Activated naive CD8-positive, alpha-beta T cell treated with anti-CD3 and anti-CD28 coated beads, Interleukin-2, amount 50 U/mL, for 16 hours (primary cell): ENCODE measurements at places on chromosomes 2 and 18.
A peak's percentile ranks its signal among the peaks of the same experiment; 100 is the strongest.

DNA sequence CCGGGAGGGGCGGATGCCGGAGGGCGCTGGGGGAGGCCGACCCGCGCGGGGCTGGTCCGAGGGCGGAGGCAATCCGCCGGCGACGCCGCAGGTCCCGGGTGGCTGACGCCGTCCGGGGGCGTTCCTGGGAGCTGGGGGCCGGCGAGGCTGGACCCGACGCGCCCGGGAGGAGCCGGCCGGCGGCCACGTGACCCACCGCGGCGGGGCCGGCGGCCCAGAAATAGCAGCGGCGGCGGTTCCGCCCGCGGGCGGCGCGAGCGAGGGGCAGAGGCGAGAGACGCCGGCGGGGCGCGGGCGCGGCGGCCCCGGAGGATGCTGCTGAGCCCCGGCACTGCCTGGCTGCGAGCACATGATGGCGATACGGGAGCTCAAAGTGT is at the start of gene RAB31:
TSS of gene RAB31 (plus strand) at position 245 of the 377 bp plus-strand sequence. CDS start at position 350, 105 bp downstream.
- DNase-seq = no peak

DNA sequence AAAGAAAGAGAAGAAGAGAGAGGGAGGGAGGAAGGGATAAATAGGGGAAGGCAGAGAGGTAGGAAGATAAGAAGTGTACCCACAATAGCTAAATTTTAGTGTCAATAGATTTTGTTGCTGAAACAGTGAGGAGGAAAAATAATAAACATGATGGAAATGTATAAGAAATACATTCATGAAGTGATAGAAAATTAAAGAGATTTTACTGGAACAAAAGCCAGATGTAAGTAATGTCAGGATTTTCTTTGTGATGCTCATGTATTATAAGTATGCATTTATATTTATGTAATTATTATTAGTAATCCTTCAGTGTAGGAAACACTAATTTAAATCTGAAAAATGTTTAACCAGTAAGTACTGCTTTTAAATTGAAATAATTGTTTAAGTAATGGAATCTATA is 1125.2 kb upstream of the FANCL start:
- no peak for DNase-seq

GRCh38 chr2:199979832-199980628 is 24.6 kb downstream of the MAIP1 start:
- DNase-seq = peak; percentile 51

GRCh38 chr2:6831229-6831628 is 34.5 kb downstream of the CMPK2 start:
- DNase-seq = no peak

DNA sequence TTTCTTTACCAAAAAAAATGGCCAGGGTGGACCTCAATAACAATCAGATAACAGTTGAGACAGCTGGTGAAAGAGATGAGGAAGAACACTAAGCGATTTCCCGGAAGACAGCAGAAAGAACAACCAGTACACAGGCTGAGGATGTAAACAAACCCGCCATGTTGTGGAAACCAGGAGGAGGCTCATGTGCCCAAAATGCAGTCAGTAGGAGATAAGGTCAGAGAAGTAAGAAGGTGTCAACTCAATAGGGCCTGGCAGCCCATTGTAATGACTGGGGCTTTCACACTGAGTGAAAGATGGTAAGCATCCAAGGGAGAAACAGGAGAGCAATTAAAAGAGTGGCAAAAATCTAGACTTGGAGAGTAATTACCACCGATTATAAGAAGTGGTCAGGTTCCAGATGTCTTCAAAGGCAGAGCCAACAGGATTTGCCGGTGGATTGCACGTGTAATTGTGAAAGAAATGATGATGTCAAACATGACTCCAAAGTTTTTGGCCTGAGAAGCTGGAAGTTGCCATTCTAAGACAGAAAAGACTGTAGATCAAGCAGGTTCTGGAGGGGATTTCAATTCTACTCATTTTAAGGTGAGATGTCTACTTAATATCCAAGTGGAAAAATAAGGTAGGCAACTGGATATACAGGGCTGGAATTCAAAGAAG is 77.7 kb upstream of the CYP1B1 start:
- DNase-seq = no peak

DNA sequence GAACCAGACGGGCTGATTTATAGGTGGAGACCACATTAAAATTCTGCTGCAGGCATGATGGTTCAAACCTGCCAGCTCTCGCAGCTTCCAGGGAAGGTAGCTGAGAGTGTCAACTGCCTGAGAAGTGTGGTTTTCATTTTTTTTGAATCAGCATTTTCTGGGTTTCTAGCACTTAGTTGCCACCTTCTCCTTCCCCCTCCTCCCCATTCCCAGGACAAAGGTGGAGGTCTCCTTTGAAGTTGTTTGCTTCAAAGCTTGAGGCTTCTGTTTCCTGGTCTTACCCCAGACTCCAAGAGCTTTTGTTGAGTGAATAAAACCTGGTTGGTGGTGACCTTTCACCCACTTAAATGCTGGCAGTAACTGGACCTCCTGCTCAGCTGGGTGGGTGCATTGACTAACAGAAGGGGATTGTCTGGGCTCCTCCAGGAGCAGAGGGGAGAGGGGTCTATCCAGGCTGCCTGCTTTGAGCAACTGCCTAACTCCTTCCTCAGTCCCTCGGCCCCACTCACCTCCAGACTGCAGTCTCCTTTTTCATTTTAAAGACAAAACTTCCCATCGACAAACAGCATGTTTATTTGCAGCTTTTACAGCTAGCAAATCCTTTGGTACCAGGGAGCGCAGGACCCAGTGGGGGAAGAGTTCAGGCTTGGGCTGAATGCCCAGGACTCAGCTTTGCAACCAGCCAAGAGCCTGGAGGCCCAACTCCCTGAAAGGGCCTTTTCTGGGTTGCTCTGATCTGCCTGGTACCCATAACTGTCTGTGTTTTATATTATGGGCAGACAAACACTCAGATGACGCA is 3.5 kb downstream of the RHOB start:
- no peak for DNase-seq

DNA sequence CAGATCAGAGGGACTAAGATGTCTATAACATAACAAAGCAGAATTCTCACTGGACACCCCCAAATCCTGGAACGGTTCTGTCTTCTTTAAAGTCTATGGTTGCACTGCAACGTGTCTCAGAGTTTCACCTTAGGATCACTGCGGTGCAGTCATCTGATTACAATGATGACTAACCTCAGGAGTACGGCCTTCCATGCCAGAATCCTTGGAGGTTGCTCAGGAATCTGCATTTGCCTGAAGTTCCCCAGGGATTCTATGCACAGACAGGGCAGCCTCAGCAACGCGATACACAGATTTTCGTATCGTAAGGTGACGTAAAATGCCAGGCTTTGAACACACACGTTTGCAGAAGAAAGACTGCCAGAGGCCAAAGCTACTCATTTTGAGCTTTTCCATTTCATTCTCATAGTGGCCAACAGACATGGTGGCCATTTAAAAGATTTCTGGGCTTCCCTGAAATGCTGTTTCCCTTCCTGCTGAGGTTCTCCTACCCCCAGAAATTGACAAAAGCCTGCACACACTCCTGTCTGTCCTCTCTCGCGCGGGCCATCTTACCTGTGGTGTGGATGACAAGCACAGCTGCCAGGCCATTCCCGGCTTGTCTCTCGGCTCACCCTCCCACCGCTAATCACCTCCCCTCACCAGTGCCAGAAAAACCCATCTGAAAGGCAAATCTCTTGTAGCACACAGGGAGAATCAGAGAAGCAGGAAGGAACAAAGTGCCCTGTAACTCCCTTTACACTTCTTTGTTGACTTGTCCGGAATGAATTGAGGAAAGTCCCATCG is 148.8 kb downstream of the ACKR3 start:
- DNase-seq = no peak

DNA sequence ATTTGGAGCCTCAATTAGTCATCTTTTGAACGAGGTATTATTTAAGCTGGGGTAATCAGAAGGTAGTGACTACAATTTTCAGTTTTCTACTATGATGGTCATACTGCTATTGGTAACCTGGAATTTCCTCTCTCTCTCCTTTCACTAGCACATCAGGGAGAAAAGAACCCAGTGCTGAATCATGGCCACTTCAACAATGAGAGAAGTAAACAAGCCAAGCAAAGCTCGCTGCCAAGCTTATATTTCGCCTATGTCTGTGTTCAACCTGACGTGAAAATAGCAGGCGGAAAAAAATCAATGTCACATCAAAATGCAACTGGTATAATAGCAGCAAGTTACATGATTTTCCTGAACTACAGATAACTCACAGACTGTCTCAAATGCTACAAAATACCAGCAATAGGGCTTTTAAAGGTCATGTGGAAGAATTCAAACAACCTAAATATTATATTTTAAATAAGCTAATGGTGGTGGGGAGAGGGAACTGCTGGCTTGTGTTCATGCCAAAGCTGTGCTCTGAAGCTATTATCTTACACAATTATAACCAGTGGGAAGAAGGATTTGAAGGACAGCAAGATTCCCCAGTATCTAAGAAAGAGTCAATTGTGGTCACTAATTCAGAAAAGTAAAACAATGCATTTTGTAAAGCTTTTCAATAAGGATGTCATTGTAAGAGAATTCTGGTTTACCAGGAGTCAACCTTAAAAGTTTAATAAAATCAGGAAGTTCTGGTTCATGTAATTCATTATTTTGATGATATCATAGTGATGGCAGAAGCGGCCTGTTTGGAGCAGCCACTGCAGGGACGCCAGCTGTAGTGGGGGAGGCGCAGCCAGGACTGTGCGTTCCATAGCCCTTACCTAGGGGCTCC is 38.0 kb downstream of the RNF152 start:
- DNase-seq = no peak

DNA sequence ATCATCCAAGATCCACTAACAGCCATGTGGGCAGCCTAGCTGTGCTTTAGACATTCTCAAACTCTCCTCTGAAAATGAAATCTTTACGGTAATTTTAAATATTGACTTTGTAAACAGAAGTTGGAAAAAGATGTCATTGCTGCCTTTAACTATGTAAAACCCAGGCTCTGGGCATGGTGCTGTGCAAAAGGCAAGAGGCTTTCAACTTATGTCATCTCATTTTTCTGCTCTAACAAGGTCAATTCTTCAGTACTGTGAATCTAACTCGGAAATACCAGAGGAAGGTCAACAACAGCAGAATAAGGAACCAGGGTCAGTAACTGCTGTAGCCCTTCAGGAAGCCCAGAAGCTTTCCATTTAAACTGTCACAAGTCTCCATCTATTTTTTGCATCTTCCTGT is 37.0 kb upstream of the MPP4 start:
- DNase-seq = no peak

- DNase-seq = no peak
These were observed 17.9 kb downstream of the CAPN10 start for GRCh38 chr2:240604291-240604938.

- no peak for DNase-seq
These were observed 1204.5 kb upstream of the ZEB2 start for GRCh38 chr2:145724311-145724898.

GRCh38 chr18:9690418-9691188 is 17.5 kb upstream of the RAB31 start:
- no peak for DNase-seq

- DNase-seq = no peak
These were observed 185.1 kb downstream of the DLGAP1 start for GRCh38 chr18:4270016-4270415.

GRCh38 chr2:74364533-74365505 is 15.3 kb downstream of the DCTN1 start:
- DNase-seq = no peak

DNA sequence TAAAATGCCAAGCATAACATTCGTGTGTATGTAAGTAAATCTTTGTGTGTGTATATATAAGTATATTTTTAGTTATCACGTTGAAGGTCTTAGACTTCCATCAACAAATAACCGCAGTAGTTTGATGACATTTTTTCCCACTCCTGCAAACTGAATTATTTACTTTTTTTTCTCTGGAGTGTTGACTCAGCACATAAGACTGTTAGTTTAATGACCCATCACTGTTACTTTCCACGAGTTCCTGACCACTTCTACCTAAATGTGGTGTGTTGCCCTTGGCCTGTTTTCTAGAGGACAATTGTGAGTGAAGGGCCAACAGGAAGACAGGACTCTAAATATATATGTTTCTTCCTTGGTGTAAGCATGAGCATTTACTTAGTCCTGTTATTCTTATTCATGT is 71.3 kb upstream of the TXNDC2 start:
- no peak for DNase-seq

GRCh38 chr2:4942441-4942840 is 749.7 kb upstream of the SOX11 start:
- DNase-seq = no peak

DNA sequence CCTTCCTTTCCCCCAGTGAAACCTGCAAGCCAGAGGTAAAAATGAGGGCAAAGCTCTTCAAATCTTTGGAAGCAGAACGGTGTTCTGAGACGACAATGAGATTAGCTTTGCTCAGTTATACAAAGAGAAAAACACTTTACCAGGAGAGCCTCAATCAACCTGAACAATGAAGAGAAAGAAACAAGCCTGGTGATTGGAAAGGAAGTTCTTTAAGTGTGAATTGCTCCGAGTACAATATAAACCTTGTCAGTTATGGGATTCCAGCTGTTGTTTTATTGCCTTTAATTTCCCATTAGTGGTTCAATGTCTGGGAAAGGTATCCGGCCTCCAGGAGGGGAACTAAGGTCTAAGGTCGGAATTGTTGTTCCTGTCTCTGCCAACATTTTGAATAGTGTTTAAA is 901.6 kb downstream of the EPHA4 start:
- no peak for DNase-seq

DNA sequence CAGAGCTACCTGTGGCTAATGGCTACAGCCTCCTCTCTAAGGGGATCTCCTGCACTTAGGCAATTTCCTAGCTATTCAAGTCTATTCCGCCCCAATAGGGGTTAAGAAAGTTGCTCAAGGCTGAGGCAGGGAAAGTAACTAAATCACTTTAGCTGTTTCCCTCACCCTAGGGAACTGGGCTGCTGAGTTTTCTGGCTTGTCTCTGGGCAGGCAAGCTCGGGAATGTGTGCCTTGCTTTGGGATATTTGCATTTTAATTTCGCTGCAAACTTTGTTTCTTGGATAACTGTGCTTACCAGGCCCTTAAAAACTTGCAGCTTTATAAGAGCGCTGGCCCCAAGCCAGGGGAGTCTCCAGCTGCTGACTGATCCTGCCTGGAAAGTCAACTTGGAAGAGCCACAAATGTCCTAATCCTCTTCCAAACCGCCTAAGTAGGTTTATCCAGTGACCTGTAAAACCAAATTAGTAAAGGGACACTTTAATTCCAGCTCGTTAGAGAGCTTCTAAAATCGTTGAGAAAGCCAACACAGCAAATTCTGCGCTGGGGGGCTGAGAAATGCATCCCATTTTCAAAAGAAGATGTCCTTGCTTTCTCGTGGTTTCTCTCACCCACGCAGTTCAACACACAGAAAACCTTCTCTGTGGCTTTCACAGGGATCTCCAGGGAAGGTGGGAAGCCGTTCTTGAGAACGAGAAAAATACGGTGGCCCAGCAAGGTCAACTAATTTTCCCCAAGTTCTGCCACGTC is 59.5 kb upstream of the SP3 start:
- DNase-seq = no peak

DNA sequence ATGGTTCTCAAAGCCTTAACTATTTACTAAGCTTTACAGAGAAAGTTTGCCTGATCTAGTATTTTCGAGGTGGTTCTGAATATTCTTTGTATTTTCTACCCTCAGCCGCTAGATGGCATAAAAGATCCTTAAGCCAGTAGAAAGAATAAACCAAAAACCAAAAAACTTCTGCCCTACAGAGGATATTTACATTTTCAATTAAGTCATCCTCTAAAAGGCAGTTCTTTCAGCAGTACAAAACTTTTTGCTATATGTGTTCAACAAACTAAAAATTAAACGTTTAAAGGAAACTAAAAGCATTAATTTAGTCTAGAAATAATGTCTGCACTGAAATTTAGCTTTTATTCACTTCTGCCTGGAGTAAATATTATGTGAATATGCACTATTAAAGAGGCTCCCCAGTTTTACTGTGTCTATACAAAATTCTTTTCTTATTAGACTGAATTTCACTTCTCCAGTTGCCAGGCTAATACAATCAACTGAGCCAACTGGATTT is 297.5 kb downstream of the PIEZO2 start:
- no peak for DNase-seq

GRCh38 chr2:155062250-155062921 is 363.9 kb downstream of the KCNJ3 start:
- no peak for DNase-seq
